ENCODE measurements at places on chromosomes 2 and 18. TPM values are rescaled to one million over a fixed set of nuclear protein-coding genes. Genes with fewer than 3 reads are reported as not detected.

Gene RNF125
- polyA plus RNA-seq: 10.5 TPM

- DNase-seq: no peak
Observed at GRCh38 chr18:10477863-10478260, 23.4 kb downstream of the APCDD1 start.

DNA sequence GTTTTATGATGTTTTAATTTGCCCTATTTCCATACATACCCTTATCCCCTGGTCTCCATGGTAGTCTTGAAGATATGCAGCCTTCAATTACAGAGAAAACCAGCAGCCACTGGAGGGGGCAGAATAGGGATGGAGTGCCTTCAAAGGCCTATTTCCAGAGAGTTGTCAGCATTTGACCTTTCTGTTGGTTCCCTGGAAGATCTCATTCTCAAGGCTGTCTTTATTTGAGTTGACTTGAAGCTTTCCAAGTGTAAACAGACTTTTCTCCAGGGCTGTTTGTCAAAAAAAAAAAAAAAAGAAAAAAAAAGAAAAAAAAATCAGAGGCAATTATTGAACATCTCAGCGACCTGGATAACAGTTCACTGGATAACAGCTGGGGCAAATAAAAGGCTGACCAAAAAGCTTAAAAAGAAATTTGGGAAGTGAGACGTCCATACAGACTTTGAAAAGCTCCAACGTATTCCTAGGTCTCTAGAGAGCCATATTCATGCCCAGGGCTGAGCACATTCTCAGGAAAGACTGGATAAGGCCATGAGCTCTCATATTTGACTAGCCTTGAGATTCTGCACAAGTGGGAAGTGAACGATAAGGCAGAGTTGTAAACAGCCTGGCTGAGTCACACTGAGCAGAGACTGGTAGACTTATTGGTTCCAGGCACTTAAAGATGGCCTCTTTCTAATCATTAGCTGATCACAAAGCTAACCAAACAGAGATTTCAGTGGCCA, 126.6 kb downstream of the VAPA start:
- no peak for DNase-seq

DNA sequence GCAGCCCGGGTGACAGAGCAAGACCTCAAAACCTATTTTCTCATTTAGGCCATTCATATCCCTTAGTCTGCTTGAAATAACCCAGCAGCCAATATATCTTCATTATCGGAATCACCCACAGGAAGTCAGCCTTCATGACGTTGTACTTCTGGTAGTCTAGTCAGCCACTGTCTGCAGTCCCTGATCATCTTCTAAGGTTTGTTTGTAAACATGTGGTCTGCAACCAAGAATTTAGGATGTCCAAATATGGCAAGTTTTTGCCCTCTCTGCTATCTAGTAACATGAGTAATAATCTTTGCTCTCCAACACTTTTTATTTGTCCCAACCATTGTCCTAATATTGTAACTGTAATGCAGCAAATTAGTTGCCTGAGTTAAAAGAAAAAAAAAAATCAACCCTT, 92.5 kb downstream of the PRPF40A start:
- no peak for DNase-seq

- DNase-seq: peak; percentile 76
Observed at GRCh38 chr18:59514203-59514602, 155.1 kb upstream of the LMAN1 start.

- DNase-seq: no peak
Observed at GRCh38 chr2:127575941-127576432, 40.5 kb downstream of the MYO7B start.

- DNase-seq: no peak
Observed at GRCh38 chr2:196954001-196954400, 27.5 kb upstream of the PGAP1 start.

Gene PREPL
- 112 TPM for polyA plus RNA-seq

GRCh38 chr2:173793709-173794565, 171.2 kb downstream of the SP3 start:
- no peak for DNase-seq

Gene ARHGAP15
- 21.0 TPM for polyA plus RNA-seq

Gene ALPI
- polyA plus RNA-seq: 0.63 TPM

GRCh38 chr2:108534584-108535356, 500 bp downstream of the LIMS1 start:
- DNase-seq: peak; percentile 69

- DNase-seq: no peak
Observed at GRCh38 chr2:191252699-191253098, 7.5 kb downstream of the MYO1B start.

Gene IL37
- polyA plus RNA-seq: not detected

DNA sequence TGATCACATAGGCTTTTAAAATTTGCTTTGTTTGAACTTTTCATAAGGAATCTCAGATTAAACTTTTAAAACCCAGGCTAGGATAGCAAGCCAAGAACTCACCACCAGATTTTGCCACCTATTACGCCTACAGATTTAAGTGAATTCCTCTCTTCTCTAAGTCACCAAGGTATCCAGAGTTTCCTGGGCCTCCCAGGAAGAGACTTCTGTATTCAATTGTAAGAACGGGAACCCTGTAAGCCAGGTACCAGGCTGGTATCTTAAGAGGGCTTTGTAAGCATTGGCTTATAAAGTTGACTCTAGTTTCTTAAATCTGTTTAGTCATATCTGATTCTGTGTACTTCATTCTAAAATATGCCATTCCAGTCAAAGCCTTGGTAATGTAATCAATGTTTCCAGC, 285.1 kb downstream of the MBD5 start:
- DNase-seq: no peak

DNA sequence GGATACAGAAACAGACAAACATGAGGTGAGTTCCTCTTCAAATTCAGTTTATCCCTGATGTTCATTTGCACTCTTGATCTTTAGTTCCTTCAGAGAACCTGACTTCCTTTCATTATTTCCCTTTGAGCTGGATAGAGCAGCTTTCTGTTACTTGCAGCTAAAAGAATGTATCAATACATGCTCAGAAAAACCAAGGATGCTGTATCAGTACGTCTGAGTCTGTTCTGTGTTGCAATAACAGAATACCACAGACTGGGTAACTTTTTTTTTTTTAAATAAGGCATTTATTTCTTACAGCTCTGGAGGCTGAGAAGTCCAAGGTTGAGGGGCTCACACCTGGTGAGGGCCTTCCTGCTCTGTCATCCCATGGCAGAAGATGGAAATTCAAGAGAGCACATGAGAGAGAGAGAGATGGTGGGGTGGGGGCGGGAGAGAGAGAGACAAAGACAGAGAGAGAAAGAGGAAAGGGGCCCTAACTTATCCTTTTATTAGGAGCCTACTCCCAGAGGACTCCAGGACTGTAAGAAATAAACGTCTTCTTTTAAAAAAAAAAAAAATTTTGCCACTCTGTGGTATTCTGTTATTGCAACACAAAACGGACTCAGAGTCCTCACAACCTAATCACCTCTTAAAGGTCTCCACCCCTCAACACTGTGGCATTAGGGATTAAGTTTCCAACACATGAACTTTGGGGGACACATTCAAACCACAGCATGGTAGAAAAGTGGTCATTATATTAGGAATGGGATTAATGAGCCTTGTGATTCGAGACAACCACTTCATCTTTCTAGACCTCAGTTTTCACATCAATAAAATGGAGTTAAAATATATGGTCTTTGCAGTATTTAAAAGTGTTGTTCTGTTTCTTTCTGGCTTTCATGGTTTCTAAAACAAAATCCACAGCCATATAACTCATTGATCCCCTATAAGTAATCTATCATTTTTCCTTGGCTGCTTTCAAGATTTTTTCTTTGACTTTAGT, 18.4 kb upstream of the SELENOI start:
- no peak for DNase-seq

DNA sequence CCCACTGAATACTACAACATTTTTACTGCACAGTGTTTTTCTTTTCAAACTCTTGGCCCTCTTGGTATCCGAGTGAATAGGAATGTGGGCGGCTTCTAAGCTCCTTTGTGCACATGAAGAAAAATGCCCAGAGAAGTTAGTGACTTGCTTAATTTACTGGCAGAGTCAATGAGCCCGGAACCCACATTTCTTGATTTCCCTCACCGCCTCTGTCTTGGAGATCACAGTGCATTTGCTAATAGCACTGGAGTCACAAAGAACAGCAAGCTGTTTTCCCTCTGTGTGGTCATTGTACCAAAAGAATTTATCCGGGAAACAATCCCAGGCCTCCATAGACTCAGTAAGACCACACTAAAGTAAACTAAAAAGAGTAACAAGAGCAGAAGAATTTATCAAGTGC, 18.9 kb downstream of the STON1 start:
- DNase-seq: no peak

GRCh38 chr2:240467659-240468302, 32.3 kb downstream of the GPC1 start:
- no peak for DNase-seq

Gene COL4A3
- 0.10 TPM for polyA plus RNA-seq

- no peak for DNase-seq
Observed at GRCh38 chr2:142321706-142322280, 191.0 kb upstream of the LRP1B start.

DNA sequence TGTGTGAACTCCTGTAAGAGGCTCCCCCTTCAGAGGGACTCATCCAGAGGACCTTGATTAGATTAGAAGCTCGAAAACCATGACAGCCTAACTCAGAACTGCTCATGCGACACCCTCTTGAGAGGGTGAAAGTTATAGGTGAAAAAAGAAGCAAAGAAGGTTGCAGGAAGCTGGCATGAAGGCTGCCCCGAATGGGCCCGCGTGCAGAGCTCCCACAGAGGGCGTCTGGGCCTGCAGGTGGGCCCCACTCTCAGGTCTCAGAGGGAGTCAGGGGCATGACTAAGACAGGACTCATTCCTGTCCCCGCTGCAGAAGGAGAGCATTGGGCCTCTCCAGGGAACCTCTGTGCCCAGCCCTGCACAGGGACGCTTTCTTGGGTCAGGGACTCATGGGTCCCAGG, 235.4 kb downstream of the EIPR1 start:
- no peak for DNase-seq

DNA sequence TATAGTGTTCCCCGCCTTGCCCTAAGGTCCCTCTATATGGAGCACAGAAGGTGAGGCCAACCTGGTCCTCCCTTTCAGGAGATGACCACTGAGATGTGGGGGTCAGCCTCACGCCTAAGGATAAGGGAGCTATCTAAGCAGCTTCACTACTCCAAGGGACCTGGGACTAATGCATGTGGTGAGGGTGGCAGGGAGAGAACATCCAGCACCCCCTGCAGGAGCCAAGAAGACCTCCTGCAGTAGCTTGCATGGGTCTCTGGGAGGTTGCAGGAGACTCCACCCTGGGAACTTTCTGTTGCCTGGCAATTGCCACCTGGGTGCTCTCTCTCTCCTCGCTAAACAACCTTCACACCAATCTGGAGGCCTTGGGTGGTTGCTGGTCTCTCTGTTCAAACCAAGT, 93.0 kb upstream of the KLHL29 start:
- no peak for DNase-seq

DNA sequence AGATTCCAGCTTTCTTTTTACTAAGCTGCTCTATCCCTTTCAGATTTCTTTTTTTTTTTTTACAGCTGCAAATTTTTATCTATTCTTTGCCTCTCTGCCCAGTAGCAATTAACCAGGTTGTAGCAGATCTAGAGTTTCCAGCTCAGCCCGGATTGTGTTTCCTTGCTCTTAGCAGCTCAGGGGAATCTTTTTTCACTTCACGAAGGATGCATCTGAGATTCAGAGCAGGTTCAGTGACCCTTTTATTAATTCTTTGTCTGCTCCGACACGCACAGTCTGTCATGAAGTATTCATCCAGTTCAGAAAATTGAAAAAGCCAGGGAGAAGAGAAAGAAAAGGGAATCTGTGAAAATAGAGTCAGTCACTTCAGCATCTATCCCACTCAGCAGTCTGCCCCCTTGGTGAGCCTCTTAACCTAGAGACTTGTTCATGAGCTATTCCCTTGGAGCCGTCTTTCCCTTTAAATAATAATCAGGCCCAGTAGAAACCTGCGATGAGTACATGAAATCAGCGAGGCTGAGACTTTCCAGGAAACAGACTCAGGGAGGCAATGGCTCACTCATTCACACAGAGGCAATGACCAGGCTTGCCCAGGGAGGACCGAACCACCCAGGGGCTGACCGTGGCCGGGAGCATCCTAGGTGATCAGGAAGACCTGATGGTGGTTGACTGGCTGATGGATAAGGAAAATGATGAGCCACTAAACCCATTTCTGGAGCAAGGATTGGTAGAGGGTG, 103.4 kb upstream of the ITGA6 start:
- DNase-seq: no peak

DNA sequence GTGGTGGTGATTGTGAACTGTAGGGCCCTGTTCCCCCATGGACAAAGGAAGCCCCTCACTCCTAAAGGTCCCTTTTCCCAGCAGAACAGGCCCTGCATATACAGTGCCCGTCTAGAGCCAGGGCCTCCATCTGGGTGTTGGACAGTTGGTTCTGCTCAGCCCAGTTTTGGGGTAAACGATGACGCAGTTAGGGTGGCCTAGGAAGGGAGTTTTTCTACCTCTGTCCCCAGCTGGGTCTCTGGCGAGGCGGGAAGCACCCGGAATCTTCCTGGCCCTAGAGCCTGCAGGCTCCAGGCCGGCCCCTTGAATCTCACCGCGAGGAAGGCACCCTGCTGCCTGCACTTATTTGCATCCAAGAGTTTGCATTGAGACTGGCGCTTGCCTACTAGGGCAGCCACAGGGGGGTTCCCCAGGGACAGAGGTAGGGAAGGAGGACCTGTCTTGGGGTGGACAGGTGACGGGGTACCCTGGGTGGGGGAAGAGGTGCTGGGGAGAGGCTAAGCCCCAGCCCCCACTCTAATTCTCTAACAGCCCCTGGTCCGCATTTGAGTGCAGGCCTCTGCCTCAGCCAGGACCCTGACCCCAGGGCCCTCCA, 529 bp upstream of the MTA3 start:
- DNase-seq: peak; percentile 46

Gene TGFA
- polyA plus RNA-seq: 1.1 TPM

DNA sequence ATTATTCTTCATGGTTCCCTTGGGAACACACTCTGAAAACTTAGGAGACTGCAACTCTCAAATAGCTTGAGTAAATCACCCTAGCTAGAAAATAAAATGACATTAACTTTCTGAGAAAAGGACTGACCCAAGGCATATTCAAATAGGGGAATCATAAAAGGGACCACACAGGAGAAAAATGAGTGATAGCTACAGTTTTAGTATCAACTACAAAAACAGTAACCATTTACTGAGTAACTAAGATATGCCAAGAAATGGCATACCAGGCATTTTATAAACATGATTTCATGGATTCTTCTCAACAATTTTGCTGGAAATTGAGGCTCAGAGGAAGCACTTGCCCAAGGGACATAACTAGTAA, 84.5 kb downstream of the AFF3 start:
- DNase-seq: peak; percentile 11

GRCh38 chr2:31161637-31162036, 23.4 kb upstream of the GALNT14 start:
- DNase-seq: no peak

GRCh38 chr2:205734436-205735037, 52.2 kb downstream of the NRP2 start:
- peak; percentile 72 for DNase-seq

Gene ELP2
- 61.6 TPM for polyA plus RNA-seq

DNA sequence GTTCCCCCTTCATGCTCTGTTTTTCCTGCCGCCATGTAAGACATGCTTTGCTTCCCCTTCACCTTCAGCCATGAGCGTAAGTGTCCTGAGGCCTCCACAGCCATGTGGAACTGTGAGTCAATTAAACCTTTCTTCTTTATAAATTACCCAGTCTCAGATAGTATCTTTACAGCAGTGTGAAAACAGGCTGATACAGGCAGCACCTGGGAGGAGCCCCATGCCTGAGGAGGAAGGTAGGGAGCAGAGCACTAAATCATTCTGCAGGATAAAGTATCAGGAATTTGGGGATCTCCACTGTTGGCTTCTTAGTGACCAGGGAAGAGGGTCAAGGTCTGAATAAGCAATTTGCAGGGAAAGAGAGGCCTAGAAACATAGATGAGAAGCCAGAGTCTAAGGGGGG, 78.0 kb downstream of the KCNF1 start:
- no peak for DNase-seq

Gene IKZF2
- polyA plus RNA-seq: 3.2 TPM

All from muscle of leg (tissue), 16 donors.